Activated CD4-positive, alpha-beta T cell treated with anti-CD3 and anti-CD28 coated beads for 4 hours (primary cell): ENCODE measurements at places on chromosomes 1 and 21.

GRCh38 chr1:90687747-90688146 lies 29.4 kb downstream of the BARHL2 start:
- no peak for DNase-seq

DNA sequence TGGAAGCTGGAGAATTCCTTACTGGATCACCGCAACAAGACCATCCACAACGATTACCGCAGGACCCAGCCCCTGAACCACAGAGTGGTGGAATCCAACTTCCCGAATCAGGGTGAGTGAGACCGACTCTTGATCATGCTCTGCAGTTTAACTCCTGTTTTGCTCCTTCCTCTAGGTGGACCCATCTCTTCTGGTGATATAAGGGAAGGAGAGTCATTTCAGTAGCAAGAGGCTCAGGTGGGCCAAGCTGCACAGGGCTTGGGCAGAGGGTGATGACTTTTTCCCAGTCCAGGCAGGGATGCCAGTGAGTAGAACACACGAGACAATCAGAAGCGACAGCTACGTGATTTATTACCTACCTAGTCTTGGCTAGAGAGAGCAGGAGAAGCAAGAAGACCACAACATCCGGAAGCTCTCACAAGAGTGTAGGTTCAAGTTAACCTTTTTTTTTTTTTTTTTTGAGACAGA lies 25.2 kb downstream of the CA6 start:
- peak; percentile 19 for DNase-seq

DNA sequence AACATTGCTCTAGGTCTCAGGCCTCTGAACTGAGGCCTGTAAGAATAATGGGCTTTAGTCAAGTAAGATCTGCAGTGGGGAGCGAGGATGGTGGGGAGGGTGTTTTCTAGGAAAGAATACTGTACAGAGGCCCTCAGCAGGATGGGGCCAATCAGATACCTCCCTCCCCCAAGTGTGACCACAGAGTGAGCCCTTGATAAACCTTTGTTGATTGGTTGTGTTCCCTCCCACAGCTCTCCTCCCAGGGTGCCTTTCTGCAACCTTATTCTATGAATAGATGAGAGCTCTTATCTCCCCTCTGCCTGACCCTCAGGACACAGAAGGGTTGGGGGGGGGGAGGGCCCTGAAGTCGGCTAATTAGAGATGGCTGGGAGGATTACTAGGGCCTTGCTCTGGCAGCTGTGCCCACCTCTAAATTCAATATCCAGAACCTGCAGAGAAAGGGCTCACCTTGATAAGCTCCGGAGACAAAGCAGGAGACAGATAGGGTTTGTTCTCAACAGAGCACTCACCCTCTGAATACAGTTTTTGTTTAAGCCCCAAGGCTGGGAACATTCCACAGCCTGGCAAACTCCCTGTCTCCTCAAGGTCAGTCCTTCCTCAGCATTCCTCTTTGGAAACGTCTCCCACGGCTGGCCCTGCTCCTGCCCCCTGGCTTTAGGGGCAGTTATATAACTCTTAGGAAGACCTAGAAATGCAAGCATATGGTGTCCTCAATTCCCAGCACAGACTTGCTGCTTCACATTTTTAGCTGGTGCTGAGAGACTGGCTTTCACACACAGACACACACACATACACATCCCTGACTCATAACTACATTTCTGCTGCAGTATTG lies 42.9 kb downstream of the ATP1A1 start:
- no peak for DNase-seq

DNA sequence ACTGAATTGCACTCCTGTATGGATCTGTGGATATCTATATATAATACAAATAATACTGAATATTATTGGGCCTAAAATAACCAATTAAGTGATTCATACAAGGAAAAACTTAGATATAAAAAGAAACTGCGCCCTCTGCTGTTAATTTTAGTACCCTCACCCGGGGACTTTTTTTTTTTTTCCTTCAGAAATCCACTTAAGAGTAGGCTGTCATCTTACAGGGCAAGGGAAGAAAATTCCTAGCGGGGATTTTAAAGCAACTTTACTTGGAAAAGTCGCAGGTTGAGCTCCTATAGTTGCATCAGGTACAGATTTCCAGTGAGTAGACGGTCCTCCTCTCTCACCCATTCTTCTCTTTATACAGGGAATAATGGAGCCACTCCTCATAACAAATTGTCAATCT lies 1.3 kb downstream of the NTNG1 start:
- DNase-seq = no peak

GRCh38 chr1:75317976-75318375 lies 183.8 kb downstream of the LHX8 start:
- DNase-seq = no peak

- DNase-seq = no peak
Measured at GRCh38 chr1:87180682-87181081, 148.0 kb upstream of the LMO4 start.

DNA sequence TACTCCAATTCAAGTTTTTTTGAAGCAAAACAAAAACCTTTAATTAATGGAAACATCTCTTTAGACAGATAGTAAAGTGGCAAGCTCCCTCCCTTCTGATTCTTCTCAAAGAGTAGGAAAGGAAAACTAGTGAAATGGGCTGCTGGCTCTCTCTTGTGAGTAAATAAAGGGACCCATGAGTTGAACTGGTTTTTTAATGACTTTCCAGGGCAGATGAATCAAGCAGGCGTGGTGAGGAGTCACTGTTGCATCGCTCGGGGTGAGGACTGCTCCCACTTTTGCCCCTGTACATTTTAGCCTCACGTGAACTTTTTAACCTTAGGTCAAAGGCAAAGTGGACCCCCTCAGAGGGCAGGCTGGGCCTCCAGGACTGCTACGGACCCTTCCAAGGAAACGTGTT lies 64.8 kb downstream of the ABCA4 start:
- DNase-seq = no peak

DNA sequence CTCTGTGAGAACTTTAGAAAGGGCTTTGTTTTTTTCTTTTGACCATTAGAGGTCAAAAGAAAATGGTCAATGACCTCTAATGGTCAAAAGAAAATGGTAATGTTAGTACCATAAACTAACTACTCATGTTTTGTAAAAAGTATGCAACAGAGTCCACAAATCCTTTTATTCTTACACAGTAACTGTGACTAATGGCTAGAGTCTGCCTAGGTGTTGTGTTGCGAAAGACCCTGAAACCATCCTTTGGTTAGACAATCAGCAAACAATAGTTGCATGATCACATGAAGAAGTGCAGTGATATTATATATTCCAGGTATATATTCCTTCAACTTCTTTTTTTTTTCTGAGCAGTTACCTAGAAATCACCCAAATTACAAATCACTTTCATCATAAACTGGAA lies 40.9 kb downstream of the NEGR1 start:
- no peak for DNase-seq

- peak; percentile 23 for DNase-seq
Measured at GRCh38 chr21:43815107-43815613, 25.8 kb downstream of the RRP1 start.

DNA sequence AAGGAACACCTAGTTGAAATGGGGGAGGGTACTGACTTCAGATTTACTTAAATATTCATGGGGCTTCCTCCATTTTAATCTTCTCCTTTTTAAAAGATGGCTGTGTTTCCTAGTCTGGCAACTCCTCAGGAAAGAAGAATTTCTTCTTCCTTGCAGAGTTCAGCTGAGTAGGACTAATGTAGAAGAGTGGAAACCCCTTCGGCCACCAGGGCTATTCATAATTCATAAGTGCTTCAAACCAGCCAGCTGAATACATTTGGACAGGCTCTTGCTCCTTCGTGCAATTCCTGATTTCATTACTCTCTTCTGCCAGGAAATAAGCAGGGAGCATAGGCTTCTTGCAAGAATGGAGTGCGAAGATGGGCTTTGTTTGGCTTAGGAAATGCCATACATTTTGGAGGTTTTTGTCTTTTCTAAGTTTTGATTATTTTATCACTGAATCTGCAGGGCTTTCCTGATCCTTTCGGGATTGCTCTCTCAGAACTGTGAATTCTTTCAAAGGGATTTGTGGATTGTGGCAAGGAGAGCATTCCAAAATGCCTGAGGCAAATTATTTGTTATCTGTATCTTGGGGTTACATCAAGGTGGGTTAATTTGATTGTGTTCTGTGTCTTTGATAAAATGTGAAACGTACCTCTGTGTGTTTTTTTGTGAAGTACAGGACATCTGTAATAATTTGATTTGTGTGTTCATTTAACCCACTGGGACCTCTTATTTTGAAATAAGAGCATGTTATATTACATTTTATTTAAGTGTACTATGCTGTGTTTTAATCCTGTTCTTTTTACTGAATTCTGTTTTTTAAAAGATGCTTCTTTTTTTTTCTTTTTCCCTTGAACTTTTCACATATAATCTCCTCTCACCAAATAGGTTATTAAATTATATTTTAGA lies 179.4 kb upstream of the SGIP1 start:
- DNase-seq = no peak

- DNase-seq = no peak
Measured at GRCh38 chr1:54942976-54943375, 37.5 kb upstream of the TMEM61 start.

- no peak for DNase-seq
Measured at GRCh38 chr1:164692420-164692819, 133.4 kb downstream of the PBX1 start.

DNA sequence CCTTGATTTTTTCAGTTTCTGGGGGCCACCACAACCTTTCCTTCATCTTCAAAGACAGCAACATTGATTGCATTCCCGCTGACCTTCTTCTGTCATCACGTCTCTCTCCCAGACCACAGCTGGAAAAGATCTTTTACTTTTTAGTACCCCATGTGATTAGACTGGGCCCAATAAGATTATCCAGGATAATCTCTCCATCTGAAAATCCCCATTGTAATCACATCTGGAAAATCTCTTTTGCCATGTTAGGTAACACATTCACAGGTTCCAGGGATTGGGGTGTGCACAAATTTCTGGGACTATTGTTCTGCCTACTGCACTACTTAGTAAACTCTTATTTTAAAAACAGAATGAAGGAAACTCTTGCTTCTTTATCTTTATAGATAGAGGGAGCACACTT lies 47.1 kb upstream of the INSL5 start:
- DNase-seq = no peak

DNA sequence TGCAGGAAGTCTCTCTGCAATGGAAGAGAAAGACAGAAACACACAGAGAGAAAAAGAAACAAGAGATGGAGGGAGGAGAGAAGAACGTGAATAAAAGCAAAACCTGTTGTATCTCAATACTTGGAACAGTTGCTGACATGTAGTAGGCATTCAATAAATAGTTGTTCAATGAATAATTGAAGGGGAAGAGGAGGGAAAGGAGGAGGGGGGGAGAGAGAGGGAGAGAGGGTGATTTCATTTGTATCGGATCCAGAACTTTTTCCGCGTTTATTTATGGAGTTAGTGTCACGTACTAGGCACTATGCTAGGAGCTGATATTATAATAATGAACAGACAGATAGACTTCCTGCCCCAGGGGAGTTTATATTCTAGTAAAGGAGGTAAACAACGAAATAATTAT lies 144.1 kb downstream of the OMA1 start:
- no peak for DNase-seq

DNA sequence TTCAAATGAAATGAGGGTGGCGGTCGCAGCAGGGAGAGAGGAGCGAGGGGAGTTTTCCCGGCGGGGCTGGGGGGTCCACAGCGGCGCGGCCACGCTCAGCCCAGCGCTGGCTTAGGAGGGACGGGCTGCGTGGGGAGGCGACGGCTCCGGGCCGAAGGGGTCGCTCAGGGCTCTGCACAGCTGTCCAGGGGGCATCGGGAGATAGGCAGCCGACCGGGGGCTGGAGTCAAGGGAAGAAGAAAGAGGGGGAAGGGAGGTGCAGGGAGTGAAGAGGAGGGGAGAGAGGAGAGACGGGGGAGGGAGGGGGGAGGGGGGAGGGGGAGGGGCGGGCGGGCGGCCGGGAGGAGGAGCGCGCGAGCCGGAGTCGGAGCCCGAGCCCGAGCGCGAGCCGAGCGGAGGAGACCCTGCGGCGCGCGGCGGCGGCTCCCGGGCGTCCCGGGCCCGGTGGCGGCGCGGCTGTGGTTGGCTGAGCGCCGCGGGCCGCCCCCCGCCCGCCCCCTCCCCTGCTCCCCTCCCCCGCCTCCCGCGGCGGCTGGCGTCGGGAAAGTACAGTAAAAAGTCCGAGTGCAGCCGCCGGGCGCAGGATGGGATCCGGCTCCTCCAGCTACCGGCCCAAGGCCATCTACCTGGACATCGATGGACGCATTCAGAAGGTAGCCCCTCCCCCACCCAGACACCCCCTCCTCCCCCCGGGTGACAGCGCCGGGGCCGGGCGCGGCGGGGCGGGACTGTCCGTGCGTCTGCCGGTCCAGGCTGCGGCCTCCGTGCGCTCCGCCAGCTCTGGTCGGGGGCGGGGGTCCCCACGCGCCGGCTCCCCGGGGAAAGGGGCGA lies at the start of gene PDE9A:
Gene PDE9A, plus strand, starts transcription at position 391 of the 831 bp plus-strand sequence. Its CDS starts 194 bp downstream, at position 585.
- peak; percentile 24 for DNase-seq

- no peak for DNase-seq
Measured at GRCh38 chr1:200473698-200474371, 64.0 kb upstream of the ZNF281 start.
